ENCODE measurements at places on chromosomes 11 and 22.

GRCh38 chr22:19878461-19879245 lies 24.0 kb upstream of the GNB1L start:
- no peak for DNase-seq

GRCh38 chr22:44098021-44098739 lies 74.1 kb downstream of the PARVB start:
- no peak for DNase-seq

DNA sequence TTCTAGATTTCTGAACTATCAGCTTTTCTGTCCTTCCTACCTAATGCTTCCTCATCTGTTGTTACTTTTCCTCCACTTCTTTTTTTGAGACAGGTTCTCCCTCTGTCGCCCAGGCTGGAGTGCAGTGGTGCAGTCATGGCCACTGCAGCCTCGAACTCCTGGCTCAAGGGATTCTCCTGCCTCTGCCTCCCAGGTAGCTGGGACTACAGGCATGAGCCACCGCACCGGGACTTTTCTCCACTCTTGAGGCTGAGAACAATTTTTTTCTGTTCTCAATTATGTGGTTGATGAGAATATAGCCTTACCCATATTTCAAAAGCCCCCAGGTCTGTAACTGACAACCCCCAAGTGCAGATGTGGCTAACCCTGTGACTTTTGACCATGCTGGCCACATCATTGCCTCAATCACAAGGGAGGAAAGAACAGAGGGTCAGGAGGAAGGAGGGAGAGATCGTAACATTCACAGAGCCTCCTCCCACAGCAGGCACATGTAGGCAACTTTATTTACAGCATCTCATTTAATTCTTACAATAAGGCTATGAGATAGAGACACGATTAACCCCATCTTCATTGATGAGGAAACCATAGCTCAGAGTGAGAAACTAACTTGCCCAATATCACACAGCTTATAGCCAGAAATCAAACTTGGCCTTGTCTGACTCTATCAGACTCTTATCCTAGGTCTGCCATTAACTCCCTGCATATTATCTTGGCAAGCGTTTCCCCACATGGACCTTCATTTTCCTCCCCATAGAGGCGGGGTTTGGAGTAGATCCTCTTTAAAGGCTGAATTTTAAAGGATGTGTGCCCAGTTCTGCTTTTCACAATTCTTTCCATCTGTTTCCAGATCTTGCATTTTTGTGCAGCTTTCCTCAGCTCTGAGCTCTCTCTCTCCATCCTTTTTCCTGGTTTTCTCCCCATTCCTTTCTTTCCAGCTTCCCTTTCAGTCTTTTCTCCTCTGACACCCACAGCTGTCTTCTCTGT lies 9.6 kb downstream of the POU2F3 start:
- no peak for DNase-seq

GRCh38 chr11:88515002-88515401 lies 177.5 kb upstream of the CTSC start:
- no peak for DNase-seq

DNA sequence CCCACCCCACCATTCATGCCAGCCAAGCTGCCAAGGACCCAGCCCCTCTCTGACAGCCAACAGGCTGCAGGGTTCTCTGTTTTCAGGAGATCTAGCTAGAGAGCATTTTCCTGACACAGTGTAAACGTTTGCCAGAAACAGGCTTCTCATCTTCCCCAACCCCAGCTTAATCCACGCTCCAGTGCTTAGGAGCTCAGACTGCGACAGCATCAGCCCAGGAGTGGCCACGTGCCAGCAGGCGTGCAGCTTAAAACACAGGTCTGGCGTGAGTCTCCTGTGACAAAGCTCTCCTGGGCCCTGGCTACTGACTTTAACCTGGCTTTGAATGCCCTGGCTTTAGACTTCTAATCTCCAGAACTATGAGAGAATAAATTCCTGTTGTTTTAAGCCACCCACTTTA lies 66.6 kb downstream of the GALNT18 start:
- DNase-seq = no peak

DNA sequence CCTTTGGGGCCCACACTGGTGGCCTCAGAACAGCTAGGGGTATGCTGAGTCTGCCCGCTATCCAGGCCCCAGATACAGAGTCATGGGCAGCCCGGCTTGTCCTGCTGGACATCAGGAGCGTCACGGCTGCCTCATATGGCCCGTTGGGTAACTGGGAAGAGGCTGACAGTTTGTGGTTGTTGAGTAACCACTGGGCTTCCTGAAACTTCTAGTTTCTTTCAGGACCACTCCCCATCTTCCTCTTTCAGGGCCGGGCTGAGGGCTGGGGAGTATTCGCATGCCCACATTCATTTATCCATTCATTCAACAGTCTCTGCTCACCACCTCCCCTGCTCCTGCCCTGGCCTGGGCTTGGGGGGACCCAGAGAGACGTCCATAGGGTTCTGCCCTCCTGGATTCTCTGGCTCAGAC lies 13.4 kb upstream of the P2RY2 start:
- no peak for DNase-seq

GRCh38 chr11:60834742-60835533 lies 7.0 kb upstream of the CCDC86 start:
- no peak for DNase-seq

- DNase-seq = no peak
Observed at GRCh38 chr11:73761403-73761945, 600 bp upstream of the RAB6A start.
